Panc1 (cell line): ENCODE measurements at places on chromosomes 1 and 21. TPM values are rescaled to one million over a fixed set of nuclear protein-coding genes. Genes with fewer than 3 reads are reported as not detected.

The KCNE1 gene
- not detected for total RNA-seq

The LCE1C gene
- not detected for total RNA-seq

The RHD gene
- total RNA-seq, result not detected

The PIGR gene
- total RNA-seq, result 1.4 TPM

The HSF2BP gene
- total RNA-seq, result 4.2 TPM

The CHAF1B gene
- 18.4 TPM for total RNA-seq

The AK5 gene
- 3.0 TPM for total RNA-seq

The SIK1 gene
- total RNA-seq, result 32.3 TPM

The EFNA3 gene
- total RNA-seq, result 2.3 TPM

The GBP1 gene
- total RNA-seq, result 0.80 TPM

The OR2AK2 gene
- not detected for total RNA-seq

The PRRX1 gene
- 0.69 TPM for total RNA-seq

The HIVEP3 gene
- total RNA-seq, result 6.0 TPM

The PLA2G4A gene
- not detected for total RNA-seq

The SERPINC1 gene
- 0.64 TPM for total RNA-seq

The NUAK2 gene
- 17.4 TPM for total RNA-seq

The FCMR gene
- 0.41 TPM for total RNA-seq

The BRDT gene
- total RNA-seq, result not detected

The DCST2 gene
- 0.13 TPM for total RNA-seq

The S100A12 gene
- not detected for total RNA-seq

The LCA5L gene
- total RNA-seq, result 0.87 TPM

The CACHD1 gene
- total RNA-seq, result 29.9 TPM

The NEXN gene
- 5.4 TPM for total RNA-seq

The RSPH1 gene
- 0.46 TPM for total RNA-seq

The SFN gene
- 188 TPM for total RNA-seq

The SPRR3 gene
- not detected for total RNA-seq
